Activated T-cell treated with anti-CD3 and anti-CD28 coated beads, Interleukin-2, amount 50 U/mL, for 72 hours (primary cell): ENCODE measurements at places on chromosomes 16 and 17. TPM values are rescaled to one million over a fixed set of nuclear protein-coding genes. Genes with fewer than 3 reads are reported as not detected.

Gene TSPOAP1
- total RNA-seq: 55.3 TPM

Gene ZNF232
- total RNA-seq: 10.4 TPM

Gene SRSF2
- total RNA-seq: 260 TPM

Gene ADCY9
- total RNA-seq: 18.7 TPM

Gene CA7
- not detected for total RNA-seq

Gene KCNH6
- total RNA-seq: not detected

Gene PTRH2
- total RNA-seq: 22.2 TPM
